Fibroblast of pulmonary artery (primary cell): ENCODE measurements at places on chromosomes 13 and 19.

GRCh38 chr13:112953591-112954487 is 15.2 kb upstream of the MCF2L start:
- no peak for DNase-seq

DNA sequence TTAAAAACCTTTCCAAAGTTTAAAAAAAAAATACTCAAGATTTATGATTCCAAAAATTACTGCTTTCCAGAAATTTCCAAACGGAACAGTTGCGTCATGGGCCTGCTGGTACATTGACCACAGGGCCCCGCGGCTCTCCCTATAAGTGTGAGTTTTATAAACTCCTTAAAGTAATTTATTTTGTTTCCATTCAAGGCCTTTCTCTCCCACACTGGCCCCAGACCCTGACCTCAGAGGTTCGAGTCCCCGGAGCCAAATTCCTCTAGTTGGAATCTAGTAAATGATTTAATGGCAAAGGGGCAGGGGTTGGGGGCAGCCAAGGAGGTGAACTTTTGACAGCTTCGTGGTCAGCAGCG is 97.5 kb downstream of the INSR start:
- peak; percentile 36 for DNase-seq

DNA sequence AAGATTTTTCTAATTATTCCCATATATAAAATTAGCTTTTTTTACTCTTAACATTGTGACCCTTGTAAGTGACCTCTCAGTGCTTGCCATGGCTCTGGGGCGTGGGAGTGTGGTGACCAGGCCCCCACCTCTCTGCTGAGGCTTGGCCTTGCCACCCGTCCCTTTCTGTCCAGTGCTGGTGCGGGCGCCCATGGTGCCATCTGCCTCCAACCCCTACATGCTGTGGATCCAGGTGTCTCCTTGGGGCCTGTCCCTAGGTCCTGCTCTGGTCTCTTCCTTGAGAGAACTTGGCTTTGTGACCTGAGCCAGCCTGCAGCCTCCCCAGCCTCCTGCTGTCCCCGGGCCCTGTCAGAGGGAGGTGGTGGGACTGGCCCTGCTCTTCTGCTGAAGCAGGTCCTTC is 27.4 kb downstream of the TFDP1 start:
- no peak for DNase-seq

GRCh38 chr19:3821857-3822364 is 35.7 kb upstream of the MATK start:
- DNase-seq: peak; percentile 41

GRCh38 chr19:52957591-52957990 is 5.1 kb downstream of the ZNF816 start:
- no peak for DNase-seq

DNA sequence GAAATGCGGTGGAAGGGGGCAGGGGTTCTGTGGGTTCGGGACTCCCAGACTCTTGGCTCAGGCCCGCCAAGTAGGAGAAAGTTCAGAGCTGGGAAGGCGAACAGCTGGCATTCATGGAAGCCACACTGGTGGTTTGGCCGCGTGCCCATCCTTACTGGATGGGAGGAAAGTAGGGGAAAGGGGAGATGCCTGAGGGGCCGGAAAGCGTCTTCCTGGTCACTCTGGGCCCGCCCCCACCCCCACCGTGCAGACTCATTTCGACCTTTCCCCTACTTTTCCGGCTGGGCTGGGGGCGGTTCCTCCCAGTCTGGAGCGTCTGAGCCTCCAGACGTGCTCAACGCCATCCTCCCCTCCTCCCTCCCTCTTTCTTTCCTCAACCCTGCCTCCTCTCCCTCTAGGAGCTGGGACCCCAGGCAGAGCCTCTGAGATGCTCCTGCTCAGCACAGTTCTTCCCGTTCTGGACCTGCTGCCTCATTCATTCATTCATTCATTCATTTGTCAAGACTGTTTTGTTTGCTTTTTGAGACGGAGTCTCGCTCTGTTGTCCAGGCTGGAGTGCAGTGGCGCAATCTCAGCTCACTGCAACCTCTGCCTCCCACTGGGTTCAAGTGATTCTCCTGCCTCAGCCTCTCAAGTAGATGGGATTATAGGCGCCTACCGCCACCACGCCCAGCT is 3.5 kb downstream of the ANGPTL4 start:
- peak; percentile 99 for DNase-seq

- DNase-seq: no peak
These were observed 118.9 kb downstream of the KL start for GRCh38 chr13:33135097-33135496.

DNA sequence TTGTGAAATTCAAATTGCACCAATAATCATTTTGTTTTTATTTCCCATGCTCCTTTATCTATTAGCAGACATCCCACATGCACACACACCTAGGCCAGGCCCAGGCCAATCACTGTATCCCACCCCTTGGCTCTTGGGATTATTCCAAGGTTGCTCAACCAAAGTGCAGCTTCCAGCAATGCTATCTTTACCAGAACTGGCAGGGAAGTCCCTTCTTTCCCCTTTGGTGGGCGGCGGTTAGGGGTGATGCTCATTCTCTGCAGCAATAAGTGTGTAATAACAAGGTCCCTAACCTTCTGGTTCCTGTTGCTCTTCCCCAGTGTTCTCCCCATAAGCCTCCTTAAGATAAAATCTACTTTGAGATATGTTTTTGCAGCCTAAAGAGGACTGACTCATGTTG is 18.3 kb upstream of the KCTD12 start:
- peak; percentile 53 for DNase-seq

DNA sequence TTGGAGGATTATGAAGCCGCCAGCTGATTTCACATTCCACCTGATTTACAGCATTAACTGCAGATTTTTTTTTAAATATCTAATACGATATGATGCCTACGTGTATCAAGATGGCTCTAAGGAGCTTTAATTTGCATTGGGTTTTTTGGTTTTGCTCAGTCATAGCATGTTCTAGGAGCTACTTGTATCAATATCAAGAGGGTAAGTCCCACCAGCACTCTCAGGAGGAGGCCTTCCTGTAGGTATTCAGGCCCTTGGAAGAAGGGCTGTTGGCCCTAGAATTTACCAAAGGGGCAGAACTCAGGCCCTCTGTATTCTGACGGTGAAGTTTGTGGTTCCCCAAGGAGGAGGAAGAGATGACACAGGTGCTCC is 97.2 kb upstream of the IPO5 start:
- DNase-seq: no peak

DNA sequence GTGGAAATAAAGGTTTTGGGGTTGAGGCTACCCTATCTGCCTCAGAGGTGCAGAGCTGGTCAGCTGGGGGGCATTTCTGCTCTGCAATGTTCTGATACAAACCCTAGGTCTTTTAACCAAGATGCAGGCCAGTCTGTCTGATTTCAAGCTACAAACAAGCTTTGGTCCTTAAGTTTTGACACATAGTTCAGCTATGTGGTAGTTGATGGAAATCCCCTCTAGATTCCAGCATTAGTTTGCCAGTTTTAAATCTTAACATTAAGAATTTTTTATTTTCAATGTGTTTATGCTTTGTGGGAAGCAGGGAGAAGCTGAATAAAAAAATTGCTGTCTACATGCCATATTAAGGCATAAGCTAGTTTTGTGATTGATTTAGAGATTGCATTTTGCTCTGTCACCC is 225.7 kb downstream of the LMO7 start:
- DNase-seq: no peak

DNA sequence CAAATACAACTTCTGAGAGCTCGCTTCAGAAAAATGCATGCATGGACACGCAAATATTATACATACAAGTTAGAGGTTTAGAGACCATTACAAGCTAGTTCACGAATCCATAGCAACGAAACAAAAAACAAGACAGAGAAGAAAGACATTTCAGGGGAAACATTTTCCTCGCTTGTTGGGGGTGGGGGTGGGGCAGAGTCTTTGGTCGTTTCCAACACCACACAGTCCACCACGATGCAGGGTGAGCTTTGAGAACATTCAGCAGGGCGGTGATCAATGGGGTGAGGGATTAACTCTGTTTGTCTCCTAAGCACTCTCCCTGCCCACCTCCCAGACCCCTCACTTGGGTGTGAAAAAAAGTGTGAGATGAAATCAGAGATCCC is 651 bp downstream of the OXGR1 start:
- no peak for DNase-seq

DNA sequence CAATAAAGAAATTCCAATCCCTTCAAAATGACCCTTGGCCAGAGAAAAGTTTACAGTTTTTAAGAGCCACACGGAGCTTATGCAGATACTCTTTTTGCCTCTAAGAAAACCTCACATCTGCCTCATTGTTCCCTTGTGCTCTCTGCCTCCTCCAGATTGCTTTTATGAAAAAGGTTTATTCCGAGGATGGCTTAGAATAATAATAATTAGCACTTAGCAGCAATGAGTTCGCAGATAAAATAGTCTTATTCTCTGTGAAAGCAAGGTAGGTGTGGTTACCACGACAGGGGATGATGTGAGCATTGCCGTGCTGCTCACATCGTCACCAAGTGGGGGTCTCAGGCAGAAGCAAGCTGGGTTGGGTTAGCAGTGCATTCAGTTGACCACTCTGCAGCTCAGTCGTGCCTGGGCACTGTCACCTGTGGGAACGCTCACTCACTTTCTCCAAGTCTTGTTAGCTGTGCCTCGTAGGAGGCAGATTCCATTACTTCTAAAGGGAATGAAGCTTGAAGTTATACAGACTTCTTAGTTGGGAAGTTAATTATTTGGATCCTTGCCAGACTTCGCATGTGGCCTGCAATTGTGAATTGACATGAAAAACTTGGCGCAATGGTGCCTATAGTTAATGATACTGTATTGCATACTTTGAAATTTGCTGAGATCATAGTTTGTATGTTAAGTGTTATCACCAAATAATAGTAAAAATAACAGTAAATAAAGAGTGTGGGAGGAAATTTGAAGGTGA is 157.2 kb downstream of the MYO16 start:
- DNase-seq: no peak

DNA sequence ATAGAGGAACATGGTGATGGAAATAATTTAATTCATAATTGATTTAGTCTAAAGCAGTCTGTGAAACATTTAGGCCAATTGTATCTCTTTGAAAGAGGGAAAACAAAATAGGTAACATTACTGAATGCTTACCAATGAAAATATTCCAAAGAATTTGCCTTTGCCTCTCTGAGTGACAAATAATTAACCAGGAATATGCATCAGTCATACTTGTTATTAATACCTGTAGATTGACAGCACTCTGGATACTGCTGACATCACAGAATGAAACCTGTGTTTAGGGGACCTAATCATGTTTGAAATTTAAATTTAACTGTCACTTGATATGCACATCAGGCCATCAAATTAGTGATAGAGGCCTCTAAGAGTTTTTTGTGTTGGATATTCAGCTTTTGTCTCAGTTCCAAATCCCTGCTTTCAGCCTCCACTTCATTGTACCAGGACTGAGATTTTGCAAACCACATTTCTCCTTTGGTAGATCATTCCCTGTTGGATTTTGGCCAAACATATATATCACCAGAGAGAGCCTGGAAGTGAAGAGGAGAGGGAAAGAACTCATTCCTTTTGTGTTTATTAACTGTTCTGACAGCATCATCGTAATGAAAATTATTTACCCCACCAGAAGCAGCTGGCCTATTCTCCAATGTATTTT is 64.8 kb upstream of the KLHL1 start:
- no peak for DNase-seq

DNA sequence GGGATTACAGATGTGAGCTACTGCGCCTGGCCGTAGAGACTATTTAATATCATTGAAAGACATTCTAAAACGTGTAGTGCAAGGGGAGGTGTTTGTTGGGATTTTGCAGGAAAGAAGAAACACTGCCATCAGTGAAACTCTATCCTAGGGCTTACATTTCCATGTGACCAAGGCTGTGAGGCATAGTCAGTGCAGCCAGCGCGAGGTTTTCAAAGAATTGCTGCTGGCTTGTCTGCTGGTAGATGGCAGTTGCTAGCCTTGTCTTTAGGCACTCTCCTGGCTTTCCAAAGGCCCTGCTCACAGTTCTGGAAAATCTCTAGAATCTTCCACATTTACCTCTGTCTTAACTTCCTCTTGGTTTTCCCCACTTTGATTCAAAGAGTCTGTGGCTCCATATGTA is 77.5 kb downstream of the GPC6 start:
- no peak for DNase-seq

GRCh38 chr13:40818926-40819325 is 29.5 kb downstream of the SLC25A15 start:
- DNase-seq: no peak

DNA sequence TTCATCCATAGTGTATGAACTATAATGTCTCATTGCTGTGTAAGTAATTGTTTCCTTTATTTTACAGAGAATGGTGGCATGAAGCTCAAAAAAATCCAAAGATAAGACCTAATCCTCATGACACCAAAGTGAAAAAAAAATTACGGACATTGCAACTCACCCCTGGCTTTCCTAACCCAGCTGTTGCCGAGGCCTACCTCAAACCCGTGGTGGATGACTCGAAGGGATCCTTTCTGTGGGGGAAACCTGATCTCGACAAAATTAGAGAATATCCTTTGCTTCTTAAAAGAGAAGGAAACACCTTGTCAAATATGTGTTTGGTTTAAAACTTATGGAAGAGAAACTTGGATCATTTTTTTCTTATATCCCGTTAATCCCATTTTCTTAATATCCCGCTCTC is 26.3 kb downstream of the ERCC5 start:
- no peak for DNase-seq

DNA sequence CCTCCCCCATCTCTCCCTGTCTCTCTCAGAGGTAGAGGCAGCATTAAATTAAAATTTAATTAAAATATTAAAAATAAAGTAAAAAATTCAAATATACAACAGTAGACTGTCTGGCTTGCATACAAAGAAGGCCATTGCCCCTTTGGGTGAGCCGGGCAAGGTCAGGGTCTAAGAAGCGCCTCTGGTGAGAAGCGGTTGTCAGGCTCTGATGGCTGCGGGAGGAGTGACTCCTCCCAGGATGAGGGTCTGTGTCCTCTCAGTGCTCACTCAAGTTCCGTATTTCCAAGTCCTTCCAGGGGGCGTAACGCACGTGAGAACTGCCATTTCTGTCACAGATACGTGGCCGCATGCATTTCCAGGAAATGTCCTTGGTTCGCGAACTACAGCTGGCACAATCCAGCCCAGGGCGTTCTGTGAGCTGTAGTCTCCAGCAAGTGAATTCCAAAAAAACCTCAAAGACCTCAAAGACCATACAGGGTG is 737 bp upstream of the ZNF181 start:
- DNase-seq: no peak

DNA sequence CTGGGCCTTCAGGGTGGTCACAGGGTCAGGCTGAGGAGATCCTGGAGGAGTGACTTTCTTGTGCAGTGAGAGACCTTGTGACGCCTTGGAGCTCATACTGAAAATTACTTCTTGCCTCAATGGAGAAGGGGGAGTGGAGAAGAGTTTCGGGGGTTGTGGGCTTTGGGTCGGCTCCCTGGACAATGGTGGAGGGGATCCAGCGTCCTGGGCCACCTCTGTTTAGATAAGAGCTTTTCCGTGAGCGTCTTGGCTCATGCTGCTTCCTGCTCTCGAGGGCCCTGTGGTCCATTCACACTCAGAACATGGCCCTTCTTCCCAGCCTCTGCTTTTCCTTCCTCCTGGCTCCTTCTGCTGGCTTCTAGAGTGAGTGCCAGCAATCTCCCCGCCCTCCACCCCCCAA is 81.9 kb downstream of the FLT1 start:
- DNase-seq: peak; percentile 19

- DNase-seq: no peak
These were observed 84.5 kb downstream of the SPRY2 start for GRCh38 chr13:80256352-80256932.

GRCh38 chr13:44198826-44199225 is 174.8 kb upstream of the SERP2 start:
- DNase-seq: no peak
